Uterine smooth muscle cell (primary cell): ENCODE measurements at places on chromosomes 6 and 20. TPM values are rescaled to one million over a fixed set of nuclear protein-coding genes. Genes with fewer than 3 reads are reported as not detected.

Gene NXT1
- total RNA-seq = 25.6 and 39.4 TPM in 2 replicates

Gene TMEM239
- total RNA-seq = not detected in 2 replicates

Gene TGM2
- total RNA-seq = 221 and 411 TPM in 2 replicates

Gene DNAH8
- total RNA-seq = under 0.01 and 0.12 TPM in 2 replicates

Gene IL17F
- total RNA-seq = not detected in 2 replicates

Gene RRAGD
- 2.3 and 3.2 TPM in 2 replicates for total RNA-seq

Gene SLC2A10
- 23.4 and 49.7 TPM in 2 replicates for total RNA-seq

Gene SLC52A3
- 0.12 TPM in 1 of 2 replicates, not detected in the other for total RNA-seq

Gene MLN
- not detected in 2 replicates for total RNA-seq
